Stimulated activated CD4-positive, alpha-beta T cell treated with anti-CD3 and anti-CD28 coated beads, Interleukin-2, amount 100 ng/mL, for 4 hours (primary cell): ENCODE measurements at places on chromosomes 4 and X.

DNA sequence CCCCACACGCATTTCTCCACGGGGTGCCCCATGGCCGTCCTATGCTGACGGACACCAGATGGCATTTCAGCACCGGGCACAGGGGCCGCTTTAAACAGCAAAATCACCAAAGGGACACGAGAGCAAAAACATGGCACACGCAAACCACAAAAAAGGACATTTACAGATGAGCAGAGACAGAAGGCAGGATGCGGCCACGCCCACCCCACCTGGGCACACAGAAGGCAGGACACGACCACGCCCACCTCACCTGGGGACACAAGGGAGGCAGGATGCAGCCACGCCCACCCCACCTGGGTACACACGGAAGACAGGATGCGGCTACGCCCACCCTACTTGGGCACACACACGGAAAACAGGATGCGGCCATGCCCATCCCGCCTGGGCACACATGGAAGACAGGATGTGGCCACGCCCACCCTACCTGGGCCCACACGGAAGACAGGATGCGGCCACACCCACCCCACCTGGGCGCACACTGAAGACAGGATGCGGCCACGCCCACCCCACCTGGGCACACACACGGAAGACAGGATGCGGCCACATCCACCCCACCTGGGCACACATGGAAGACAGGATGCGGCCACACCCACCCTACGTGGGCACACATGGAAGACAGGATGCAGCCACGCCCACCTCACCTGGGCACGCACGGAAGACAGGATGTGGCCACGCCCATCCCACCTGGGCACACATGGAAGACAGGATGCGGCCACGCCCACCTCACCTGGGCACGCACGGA is 69.1 kb downstream of the FAM53A start:
- no peak for DNase-seq

DNA sequence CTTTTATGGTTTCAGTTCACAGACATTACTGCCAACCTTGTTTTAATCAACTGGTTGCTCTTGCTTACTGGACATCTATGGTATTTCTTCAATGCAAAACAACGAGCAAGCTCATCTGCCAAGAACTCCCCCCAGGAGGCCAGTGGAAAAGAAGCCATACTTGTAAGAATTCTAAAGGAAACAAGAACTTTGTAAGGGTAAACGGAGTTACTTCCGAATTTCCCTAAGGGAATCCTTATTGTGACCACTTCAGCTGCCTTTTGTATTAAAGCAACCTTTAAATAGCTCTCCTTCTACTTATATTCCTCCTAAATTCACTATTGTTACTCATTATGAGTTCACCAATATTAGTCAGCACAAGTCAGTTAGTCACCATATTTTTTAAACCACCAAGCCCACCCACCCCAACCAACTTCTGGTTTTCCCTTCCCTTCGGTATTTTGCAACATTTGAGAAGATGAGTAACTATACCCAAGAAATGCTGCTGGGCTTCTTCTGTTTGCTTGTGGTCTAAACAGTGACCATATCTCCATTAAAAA is 602.8 kb upstream of the DIPK2B start:
- peak; percentile 35 for DNase-seq

DNA sequence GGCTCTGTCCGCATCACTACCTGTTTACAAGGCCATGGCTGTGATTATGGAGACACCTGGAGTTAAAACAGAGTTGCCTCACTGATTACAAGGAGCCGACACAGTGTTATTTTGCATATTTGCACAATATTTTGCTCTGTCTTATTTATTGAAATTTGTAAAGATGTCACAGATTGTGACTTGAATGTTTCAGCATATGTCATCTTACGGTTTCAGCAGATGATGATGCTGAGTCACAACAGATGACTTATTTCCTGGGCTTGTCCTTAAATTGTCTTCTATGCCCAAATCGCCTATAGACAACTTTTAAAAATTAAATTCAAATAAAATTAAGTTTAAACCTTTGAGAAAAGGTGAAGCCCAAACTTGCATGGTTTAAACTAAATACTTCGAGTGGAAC is 87.1 kb upstream of the INPP4B start:
- no peak for DNase-seq

GRCh38 chrX:115372152-115372551 is 82.6 kb downstream of the LUZP4 start:
- no peak for DNase-seq

GRCh38 chr4:140579278-140579677 is 10.5 kb upstream of the UCP1 start:
- no peak for DNase-seq

GRCh38 chr4:118736900-118737299 is 51.7 kb downstream of the METTL14 start:
- no peak for DNase-seq

GRCh38 chr4:88230969-88231771 is 53.2 kb downstream of the PPM1K start:
- no peak for DNase-seq

GRCh38 chr4:158811216-158811540 is 42.4 kb downstream of the FNIP2 start:
- no peak for DNase-seq

- no peak for DNase-seq
These were observed 112.3 kb upstream of the RAP2C start for GRCh38 chrX:132331532-132331931.

GRCh38 chrX:31280580-31280979 is 208.7 kb upstream of the FTHL17 start:
- no peak for DNase-seq

DNA sequence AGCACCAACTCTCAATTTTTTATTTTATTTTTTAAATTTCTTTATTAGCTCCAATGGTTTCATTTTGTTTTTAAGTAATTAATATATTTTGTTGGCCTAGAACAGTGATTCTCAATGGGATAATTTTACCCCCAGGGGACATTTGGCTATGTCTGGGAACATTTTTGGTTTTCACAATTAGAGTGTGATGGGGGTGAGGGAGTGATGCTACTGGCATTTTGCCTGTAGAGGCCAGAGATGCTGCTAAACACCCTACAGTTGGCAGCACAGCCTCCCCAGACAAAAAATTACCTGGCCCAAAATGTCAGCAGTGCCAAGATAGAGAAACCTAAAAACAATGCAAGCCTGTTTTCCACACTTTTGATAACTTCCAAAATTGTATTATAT is 64.6 kb downstream of the HHIP start:
- DNase-seq = no peak

DNA sequence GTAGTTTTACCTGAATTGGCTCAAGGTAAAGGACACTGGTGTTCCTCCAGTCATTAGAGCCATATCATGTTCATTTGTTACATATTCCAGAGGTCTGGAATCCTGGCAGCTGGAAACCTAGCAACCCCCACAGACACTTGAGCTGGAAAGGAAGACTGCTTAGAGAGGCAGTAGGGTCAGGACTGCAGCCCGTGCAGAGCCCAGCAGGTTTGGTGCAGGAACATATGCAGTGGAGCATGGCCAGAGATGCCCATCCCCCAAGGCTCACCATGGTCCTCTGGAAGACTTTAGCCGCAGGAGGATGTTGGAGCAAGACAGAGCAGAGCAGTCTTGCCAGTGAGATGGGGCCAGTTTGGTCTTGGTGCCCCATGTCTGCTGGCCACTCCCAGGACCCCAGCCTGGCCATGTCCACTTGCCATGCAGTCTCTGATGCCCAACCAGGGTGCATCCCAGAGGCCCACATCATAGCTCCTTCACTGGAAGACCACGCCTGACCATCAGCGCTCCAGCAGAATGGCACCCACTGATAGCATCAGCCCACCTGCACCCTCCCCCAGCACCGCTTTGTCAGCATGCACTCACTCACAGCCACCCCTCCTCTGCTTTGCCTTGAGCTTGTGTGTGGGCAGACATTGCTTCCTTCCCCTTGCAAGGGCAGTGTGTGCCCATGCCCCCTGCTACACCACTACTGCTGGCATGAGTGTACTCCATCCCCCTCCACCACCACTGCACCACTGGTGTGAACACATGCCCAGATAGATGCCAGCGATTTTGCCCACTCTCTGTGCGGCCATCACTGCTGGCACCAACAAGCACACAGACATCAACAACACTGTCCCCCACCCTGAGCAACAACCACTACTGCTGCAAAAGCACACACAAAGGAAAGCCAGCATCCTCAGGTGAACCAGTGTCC is 190.3 kb upstream of the SPOCK3 start:
- no peak for DNase-seq

DNA sequence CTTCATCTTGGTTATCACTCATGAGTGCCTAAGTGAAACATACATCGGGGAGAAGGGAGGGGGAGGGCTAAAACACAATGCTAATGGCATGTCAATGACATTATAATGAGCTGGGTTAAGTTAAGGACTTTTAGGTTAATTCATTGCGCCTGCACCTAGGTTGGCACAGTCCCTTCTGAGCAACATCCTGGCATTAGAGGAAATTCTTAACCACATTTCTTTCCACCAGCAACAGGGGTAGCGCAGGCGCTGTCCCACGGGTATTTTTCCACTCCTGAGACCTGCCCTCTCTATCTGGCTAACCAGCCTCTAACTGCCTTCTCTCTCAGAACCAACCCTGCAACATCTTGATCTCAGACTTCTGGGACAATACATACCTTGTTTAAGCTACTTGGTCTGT is 39.0 kb upstream of the PROM1 start:
- peak; percentile 33 for DNase-seq

DNA sequence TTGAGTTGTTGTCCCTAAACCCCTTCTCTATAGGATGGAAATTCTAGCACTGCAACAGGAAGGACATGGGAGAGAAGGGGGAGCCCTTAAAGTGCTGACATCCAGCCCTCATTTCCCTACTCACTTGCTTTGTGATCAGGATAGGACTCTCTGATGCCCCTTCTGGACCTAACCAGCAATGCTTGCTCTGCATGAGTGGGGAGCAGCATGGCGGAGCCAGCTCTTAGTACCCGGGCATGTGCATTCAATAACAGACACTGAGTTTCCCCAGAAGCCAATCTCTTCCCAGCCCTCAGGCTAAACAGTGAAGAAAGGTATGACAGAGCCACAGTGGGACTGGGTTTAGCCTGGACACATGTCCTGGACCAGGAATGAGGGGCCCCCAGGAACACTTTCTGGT is 14.0 kb downstream of the SOD3 start:
- no peak for DNase-seq

DNA sequence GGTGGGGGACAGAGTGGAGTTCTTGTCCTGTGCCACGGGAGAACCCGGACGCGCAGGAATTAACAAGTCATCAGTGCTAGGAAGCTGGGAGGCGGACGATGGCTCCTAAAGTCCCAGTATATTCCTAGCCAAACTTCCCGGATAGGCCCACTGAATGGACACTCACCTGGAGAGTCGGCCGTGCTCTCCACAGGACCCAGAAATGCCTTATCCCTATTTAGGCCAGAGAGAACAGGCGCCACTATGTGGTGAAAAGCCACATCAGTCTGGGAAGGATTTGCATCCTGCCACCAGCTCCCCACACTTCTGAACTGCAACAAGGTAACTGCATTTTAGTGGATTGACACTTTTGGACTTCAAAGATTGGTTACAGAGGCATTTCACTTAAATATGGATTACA is 1.1 kb downstream of the CFAP299 start:
- DNase-seq = no peak

- DNase-seq = no peak
These were observed 523.2 kb upstream of the IGFBP7 start for GRCh38 chr4:57633212-57633859.

- DNase-seq = no peak
These were observed 132.8 kb upstream of the GPR101 start for GRCh38 chrX:137166591-137166990.

GRCh38 chrX:70171624-70172023 is 5.7 kb upstream of the DGAT2L6 start:
- DNase-seq = no peak

- DNase-seq = no peak
These were observed 372.4 kb upstream of the SLIT2 start for GRCh38 chr4:19879330-19879729.

DNA sequence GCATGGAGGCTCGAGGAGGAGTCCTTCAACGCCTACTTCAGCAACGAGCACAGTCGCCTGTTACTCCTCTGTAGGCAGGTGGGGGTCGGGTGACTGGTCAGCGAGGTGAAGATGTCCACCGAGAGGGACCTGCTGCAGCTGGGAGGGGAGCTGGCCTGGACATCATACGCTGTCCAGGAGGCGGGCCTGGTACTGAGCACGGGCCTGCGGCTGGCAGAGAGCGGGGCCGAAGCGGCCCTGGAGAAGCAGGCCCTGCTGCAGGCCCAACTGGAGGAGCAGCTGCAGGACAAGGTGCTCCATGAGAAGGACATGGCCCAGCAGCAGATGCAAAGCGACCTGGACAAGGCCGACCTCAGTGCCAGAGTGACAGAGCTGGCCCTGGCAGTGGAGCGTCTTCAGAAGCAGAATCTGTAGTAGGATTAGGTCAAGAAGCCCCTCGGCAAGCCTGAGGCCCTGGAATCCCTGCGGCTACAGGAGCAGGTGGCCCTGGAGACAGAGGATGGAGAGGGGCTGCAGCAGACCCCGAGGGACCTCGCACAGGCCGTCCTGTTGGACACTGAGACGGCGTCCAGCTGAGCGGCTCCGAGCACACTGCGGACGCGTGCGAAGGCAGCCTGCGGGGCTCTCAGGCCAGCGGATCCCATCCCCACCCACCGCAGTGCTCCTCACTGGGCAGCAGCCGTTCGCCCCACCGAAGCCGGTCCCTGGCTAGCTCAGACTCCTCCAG is 11.9 kb downstream of the SMIM10L2A start:
- DNase-seq = no peak

DNA sequence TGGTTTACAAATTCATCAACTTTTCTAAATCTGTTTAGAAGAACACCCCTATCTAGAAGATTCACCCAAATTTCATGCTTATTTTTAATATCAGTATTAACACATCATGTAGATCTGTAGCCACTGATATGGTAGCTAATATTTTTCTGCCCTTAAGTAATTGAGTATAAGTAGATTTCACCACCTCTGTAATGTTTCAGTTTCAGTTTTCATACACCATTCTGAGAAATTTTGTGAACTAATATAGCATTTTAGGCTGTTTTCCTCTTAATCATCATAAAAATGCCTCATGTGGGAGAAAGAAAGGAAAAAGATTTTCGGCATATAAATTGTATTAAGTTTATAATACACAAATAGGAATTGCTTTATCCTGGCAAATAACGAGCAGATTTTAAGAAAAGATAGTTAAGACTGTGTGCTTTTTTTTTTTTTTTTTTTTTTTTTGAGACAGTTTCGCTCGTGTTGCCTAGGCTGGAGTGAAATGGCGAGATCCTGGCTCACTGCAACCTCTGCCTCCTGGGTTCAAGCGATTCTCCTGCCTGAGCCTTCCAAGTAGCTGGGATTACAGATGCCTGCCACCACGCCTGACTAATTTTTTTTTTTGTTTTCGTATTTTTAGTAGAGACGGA is 21.4 kb upstream of the RBPJ start:
- DNase-seq = no peak

DNA sequence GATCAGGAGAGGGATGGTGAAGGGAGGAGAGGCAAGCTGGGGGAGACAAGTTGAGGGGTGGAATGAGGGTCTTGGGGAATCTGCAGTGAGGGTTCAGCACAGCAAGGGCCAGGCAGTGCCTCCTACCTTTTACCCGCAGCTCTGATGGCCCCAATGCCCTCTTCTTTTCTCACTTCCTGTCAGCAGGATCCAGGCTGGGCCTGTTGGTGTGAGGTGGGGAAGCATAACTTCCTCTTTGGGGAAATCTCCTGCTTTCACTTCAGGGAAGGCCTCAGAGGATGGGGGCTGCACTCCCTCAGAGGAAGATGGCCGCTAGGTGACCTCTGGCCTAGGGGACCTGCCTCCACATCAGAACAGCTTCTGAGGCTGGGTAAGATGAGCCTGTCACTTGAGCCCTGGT is 36.5 kb downstream of the EFNB1 start:
- DNase-seq = no peak

GRCh38 chrX:13778916-13779315 is 38.0 kb downstream of the GPM6B start:
- no peak for DNase-seq

GRCh38 chr4:26613237-26613636 is 29.4 kb downstream of the TBC1D19 start:
- no peak for DNase-seq
